ENCODE measurements at places on chromosomes 4 and X. TPM values are rescaled to one million over a fixed set of nuclear protein-coding genes. Genes with fewer than 3 reads are reported as not detected.

The LARP1B gene
- 19.8 TPM for total RNA-seq

The RTL3 gene
- not detected for total RNA-seq

The RASGEF1B gene
- total RNA-seq: 0.84 TPM

The GYPB gene
- total RNA-seq: not detected

GRCh38 chr4:3041192-3042142, 32.9 kb downstream of the HTT-AS start:
- DNase-seq: no peak

DNA sequence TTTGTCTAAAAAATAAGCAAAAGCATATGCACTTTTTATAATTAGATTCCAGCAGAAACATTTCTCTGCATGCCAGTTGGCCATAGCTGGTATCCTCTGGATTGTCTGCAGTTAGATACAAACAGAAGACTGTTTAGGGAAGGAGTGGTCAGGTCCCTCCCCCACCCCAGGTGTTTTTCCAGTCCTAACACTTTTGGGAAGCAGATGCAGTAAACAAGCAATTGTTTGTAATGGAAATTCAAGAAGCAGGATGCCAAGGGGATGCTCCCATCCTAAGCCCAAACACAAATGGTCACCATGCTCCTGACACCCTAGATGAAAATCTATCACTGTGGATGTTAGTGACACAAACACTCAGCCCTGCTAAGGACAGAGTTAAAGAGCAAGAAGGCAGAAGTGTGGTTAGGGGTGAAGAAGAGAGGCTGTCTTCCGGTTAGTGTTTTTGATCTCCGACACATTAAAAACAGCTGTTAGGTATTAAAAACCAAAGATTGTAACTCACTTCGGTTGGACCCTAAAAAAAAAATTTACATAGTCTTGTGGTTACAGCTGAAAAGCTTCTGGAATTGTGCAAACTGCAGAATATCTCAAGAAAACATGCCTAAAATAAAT, 7.9 kb downstream of the LEF1 start:
- no peak for DNase-seq

DNA sequence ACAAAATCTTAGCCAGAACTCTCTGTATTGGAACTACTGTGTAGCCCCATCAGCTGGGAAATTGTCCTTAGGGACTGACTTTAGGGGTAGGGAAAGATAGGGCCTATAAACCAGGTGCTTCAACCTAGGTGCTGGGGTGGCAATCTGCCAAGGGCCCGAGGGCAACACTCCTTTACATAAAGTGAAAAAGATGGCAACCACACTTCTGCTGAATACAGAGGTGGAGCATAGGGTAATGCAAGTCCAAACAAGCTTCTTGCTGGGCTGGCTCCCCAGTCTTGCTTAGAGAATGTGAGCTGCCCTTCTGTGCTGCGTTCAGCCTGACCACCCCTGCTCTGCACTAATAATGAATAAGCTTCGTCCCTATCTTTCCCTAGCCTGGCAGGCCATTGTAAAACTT, 9.8 kb downstream of the ZBTB33 start:
- DNase-seq: no peak

DNA sequence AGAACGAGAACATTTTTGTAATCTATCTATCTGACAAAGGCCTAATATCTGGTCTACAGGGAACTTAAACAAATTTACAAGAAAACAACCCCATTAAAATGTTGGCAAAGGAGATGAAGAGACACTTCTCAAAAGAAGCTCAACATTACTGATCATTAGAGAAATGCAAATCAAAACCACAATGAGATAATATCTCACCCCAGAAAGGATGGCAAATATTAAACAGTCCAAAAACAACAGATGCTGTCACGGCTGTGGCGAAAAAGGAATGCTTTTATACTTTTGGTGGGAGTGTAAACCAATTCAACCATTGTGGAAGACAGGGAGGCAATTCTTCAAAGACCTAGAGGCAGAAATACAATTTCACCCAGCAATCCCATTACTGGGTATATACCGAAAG, 2284.8 kb downstream of the ARAP2 start:
- DNase-seq: no peak

DNA sequence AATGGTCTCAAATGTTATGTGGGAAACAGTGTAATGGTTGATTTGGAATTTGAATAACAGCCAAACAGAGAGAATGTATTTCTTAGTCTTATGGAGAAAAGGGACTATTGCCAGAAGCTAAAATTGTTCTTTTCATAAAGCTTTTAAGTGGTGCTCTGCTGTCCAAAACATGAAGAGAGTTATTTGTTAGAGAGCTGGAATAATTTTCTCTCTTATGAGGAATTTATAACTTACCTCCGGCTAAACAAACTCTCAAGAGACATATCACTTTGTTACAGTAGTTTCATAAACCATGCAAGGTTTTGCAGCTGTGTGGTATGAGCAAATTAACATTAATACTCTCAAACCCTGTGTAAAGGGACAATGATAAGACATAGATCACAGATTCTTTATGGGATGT, 28.6 kb downstream of the SULT1B1 start:
- no peak for DNase-seq

- no peak for DNase-seq
Measured at GRCh38 chrX:118350221-118350620, 4.3 kb downstream of the WDR44 start.
